ENCODE measurements at places on chromosomes 6 and 20. TPM values are rescaled to one million over a fixed set of nuclear protein-coding genes. Genes with fewer than 3 reads are reported as not detected.

The OR2J3 gene
- total RNA-seq = not detected

The GTSF1L gene
- not detected for total RNA-seq

The PGC gene
- total RNA-seq = not detected

The BPIFB1 gene
- not detected for total RNA-seq

The PTCRA gene
- not detected for total RNA-seq

The TBC1D22B gene
- total RNA-seq = 11.6 TPM

The HDGFL1 gene
- not detected for total RNA-seq

The TLDC2 gene
- total RNA-seq = 1.6 TPM

The LINC00237 gene
- total RNA-seq = not detected

The VSX1 gene
- total RNA-seq = not detected

The BLCAP gene
- total RNA-seq = 42.0 TPM

The C6orf163 gene
- total RNA-seq = 4.9 TPM

The E2F3 gene
- 12.4 TPM for total RNA-seq

The RIPOR2 gene
- total RNA-seq = 6.0 TPM

The OLIG3 gene
- total RNA-seq = not detected

The SESN1 gene
- total RNA-seq = 63.1 TPM

The SLC12A5 gene
- total RNA-seq = not detected

The C6orf141 gene
- total RNA-seq = 0.54 TPM

The RSPO3 gene
- 2.3 TPM for total RNA-seq

The ZBTB12 gene
- total RNA-seq = 1.6 TPM

The STX7 gene
- total RNA-seq = 64.0 TPM

The C20orf204 gene
- 0.81 TPM for total RNA-seq

The PRSS35 gene
- 3.1 TPM for total RNA-seq

The COL19A1 gene
- total RNA-seq = not detected

The DOK5 gene
- 21.7 TPM for total RNA-seq

The ADGRF4 gene
- total RNA-seq = not detected

The DEFB124 gene
- not detected for total RNA-seq

The SLC44A4 gene
- not detected for total RNA-seq

The HLA-DPA1 gene
- total RNA-seq = 141 TPM

The TREM2 gene
- 16.5 TPM for total RNA-seq

The BIRC7 gene
- total RNA-seq = not detected

The ACTR5 gene
- 8.1 TPM for total RNA-seq

The TREML1 gene
- total RNA-seq = 3.9 TPM

The MYBL2 gene
- 0.81 TPM for total RNA-seq

The VGLL2 gene
- total RNA-seq = not detected

The TRERF1 gene
- total RNA-seq = 4.6 TPM

The PLN gene
- total RNA-seq = 382 TPM

The COL11A2 gene
- 1.9 TPM for total RNA-seq

The SLC22A2 gene
- total RNA-seq = not detected

The TBPL1 gene
- 8.5 TPM for total RNA-seq

The POFUT1 gene
- total RNA-seq = 37.1 TPM

The ENPP4 gene
- 21.8 TPM for total RNA-seq

The FOXS1 gene
- total RNA-seq = 13.9 TPM

The TNFRSF6B gene
- total RNA-seq = 32.9 TPM

All from thoracic aorta (tissue), 2 donors.